ENCODE measurements at places on chromosomes 3 and 15. TPM values are rescaled to one million over a fixed set of nuclear protein-coding genes. Genes with fewer than 3 reads are reported as not detected.

A4GNT gene
- total RNA-seq, result not detected

TMEM40 gene
- 0.33 TPM for total RNA-seq

- no peaks in the 10 kb centered on the region for H3K27me3 ChIP-seq
- no peak for DNase-seq
- H3K27ac ChIP-seq, result peak overlapping the region; percentile 7
- H3K4me1 ChIP-seq, result no peaks in the 10 kb centered on the region
- H3K36me3 ChIP-seq, result no peaks in the 10 kb centered on the region
- H3K4me3 ChIP-seq, result no peak overlapping the region
Measured at GRCh38 chr15:37061996-37062395, 38.4 kb downstream of the MEIS2 start.

DNA sequence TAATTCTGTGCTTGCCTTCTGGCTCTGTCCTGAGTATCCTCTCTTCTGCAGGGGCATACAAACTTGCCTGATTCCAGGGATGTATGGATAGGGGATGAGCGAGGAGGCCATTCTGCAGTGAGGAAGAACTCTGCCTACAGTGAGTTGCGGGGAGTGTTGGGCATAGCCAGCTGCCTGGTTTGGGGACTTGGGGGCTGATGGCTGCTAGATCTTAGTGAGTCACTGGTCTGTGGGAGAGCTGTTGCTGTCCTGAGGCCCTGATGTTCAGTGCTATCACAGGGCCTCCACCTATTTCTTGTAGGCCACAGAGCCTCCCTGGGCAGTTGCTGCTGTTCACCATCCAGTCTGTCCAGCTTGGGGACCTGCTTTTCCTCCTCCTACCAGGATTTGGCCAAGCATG lies 20.3 kb downstream of the CDAN1 start:
- no peak overlapping the region for H3K4me3 ChIP-seq
- DNase-seq, result no peak
- H3K27me3 ChIP-seq, result no peaks in the 10 kb centered on the region
- no peak overlapping the region for H3K27ac ChIP-seq
- H3K36me3 ChIP-seq, result no peaks in the 10 kb centered on the region
- H3K4me1 ChIP-seq, result no peaks in the 10 kb centered on the region

- DNase-seq, result no peak
- H3K27me3 ChIP-seq, result no peaks in the 10 kb centered on the region
- no peaks in the 10 kb centered on the region for H3K4me1 ChIP-seq
- no peak overlapping the region for H3K27ac ChIP-seq
- no peaks in the 10 kb centered on the region for H3K36me3 ChIP-seq
Measured at GRCh38 chr15:33007303-33007855, 187.1 kb downstream of the FMN1 start.

DNA sequence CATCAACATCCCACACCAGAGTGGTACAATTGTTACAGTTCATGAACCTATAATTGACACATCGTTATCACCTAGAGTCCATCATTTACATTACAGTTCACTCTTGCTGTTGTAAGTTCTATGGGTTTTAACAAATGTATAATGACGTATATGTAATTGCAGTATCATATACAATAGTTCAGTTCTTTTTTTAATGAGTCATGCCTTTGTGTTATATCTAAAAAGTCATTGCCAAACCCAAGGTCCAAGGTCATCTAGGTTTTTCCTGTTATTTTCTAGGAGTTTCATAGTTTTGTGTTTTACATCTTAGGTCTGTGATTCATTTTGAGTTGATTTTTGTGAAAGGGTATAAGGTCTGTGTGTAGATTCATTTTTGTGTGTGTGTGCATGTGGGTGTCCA lies 160.9 kb upstream of the GALNT15 start:
- H3K27ac ChIP-seq, result no peak overlapping the region
- H3K27me3 ChIP-seq, result no peaks in the 10 kb centered on the region
- no peaks in the 10 kb centered on the region for H3K4me1 ChIP-seq
- H3K4me3 ChIP-seq, result no peak overlapping the region
- H3K36me3 ChIP-seq, result no peaks in the 10 kb centered on the region

- H3K4me3 ChIP-seq, result no peak overlapping the region
- H3K36me3 ChIP-seq, result no peaks in the 10 kb centered on the region
- no peaks in the 10 kb centered on the region for H3K27me3 ChIP-seq
- no peak overlapping the region for H3K27ac ChIP-seq
- no peak for DNase-seq
Measured at GRCh38 chr3:153315781-153316180, 153.8 kb downstream of the RAP2B start.

DNA sequence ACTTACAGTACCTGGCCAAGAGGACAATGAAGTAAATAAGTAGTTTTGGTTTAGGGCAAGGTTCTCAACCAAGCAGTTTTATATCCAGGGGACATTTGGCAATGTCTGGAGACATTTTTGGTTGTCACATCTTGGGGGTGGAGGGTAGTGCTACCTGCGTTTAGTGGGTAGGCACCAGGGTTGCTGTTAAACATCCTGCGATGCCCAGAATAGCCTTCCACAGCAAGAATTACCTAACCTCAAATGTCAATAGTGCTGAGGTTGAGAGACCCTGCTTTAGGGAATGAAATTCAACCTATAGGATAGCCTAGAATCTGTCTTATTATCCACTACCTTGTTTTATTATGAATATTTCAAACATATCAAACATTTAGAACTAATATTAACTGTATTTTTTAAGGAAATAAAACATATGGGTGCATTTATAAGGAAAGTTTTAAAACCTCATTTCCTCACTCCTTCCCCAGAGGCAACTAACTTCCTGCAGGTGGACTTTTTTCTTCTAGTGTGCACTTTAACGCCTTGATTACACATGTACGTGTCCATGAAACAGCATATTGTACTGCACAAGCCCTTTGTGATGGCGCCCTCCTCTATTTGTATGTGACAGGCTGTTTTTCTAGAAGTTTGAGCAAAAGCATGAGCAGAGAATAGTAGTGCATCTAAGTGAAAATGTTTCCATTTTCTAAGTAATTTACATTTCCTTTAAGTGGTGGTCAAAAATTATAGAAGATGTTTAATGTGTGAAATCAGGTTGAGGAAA lies 57.1 kb downstream of the TRAK1 start:
- H3K27ac ChIP-seq, result no peak overlapping the region
- H3K4me3 ChIP-seq, result no peak overlapping the region
- H3K27me3 ChIP-seq, result no peaks in the 10 kb centered on the region
- no peaks in the 10 kb centered on the region for H3K36me3 ChIP-seq

DNA sequence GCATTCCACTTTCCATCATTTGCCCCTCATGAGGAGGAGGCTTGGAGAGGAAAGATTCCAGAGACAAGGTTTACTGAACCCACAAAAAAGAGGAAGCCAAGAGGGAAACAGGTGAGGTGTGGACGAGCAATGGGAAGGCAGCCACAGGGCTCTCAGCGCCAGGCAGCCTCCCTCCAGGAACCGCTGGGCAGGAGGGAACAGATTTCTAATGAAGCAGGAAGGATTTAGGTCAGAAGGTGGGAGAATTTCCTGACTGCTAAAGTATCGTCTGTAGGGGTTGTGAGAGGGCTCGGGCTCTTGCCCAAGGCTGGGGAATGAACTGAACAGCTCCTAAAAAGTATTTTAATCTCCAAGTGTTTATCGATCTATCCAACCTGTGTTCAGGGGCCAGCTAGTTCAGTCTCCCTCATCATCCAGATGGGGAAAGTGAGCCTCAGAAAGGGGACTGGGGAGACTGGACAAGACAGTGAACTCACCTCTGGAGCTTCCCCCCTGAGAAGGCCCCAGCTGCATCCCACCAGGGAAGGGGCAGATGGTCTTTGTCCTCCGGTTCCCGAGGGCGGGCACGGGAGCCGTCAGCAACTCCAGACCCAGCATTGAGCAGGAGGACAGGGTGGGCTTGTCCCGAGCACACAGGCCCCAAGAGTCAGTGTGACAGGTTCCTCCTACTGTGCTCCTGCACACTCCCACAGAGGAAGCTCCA lies 10.5 kb downstream of the LOXL1 start:
- peak overlapping the region; percentile 49 for H3K27ac ChIP-seq
- H3K4me1 ChIP-seq, result no peaks in the 10 kb centered on the region
- H3K27me3 ChIP-seq, result no peaks in the 10 kb centered on the region

- no peaks in the 10 kb centered on the region for H3K36me3 ChIP-seq
- no peak overlapping the region for H3K27ac ChIP-seq
- H3K27me3 ChIP-seq, result no peaks in the 10 kb centered on the region
- no peak for DNase-seq
Measured at GRCh38 chr15:52912172-52912571, 122.0 kb upstream of the ONECUT1 start.

DNA sequence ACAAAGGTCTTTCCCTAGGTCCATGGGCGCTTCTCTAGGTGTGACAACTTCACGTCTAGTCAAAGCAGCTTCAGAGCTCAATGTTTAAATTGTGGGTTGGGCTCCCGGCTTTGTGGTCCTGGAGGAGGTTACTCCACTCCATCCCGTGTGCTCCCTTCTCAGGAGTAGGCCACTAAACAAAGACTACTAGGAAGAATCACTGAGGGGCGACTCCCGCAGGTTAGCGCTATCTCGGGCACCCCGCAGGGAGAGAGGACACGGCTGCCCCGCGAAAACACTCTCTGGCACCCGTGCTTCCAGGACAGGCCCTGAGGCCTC lies 500 bp downstream of the PARP6 start:
- H3K4me1 ChIP-seq, result peaks cover 8% of the 10 kb centered on the region
- DNase-seq, result no peak
- H3K27ac ChIP-seq, result peak overlapping the region; percentile 96
- peak overlapping the region; percentile 83 for H3K4me3 ChIP-seq
- no peaks in the 10 kb centered on the region for H3K27me3 ChIP-seq

GRCh38 chr15:56978898-56979662 lies 60.6 kb downstream of the TCF12 start:
- DNase-seq, result no peak
- H3K4me1 ChIP-seq, result no peaks in the 10 kb centered on the region
- H3K27me3 ChIP-seq, result no peaks in the 10 kb centered on the region
- H3K4me3 ChIP-seq, result no peak overlapping the region
